ACHN (cell line): ENCODE measurements at places on chromosomes 6 and 20.

GRCh38 chr6:168115748-168116437 is 36.9 kb upstream of the FRMD1 start:
- DNase-seq: no peak

- no peak for DNase-seq
Observed at GRCh38 chr20:50514750-50515149, 4.6 kb downstream of the PTPN1 start.

DNA sequence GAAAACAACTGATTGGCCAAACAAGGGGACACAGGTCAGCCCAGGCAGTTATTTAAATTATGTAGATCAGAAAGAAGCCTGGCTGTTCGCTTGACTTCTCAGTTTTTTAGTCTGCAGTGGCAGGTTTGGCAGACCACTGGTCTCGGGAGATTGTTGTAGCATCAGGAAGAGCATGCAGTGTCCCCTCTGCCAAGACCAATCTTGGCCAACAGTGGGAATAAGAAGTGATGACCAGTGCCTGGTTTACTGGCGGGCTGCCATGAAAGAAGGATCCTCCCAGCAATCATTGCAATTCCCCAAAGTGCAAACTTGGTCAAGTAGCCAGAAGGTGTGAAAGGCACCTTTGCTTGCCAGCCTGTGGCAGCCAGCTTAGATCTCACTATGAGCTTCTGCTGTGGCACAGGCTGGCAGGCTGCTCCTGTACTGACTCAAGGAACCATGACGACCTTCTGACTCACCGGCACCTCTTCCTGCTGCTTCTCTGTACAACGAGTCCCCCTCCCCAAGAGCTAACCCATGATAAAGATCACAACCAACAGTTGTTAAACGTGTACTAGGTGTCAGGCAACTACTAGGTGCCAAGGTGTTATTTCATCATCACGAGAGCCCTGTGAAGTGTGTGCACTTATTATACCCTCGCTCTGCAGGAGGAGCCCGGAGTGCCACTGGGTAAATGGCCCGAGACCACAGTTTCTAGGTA is 76.8 kb upstream of the DUSP22 start:
- DNase-seq: peak; percentile 71

GRCh38 chr6:96032661-96033060 is 16.9 kb downstream of the FUT9 start:
- no peak for DNase-seq

DNA sequence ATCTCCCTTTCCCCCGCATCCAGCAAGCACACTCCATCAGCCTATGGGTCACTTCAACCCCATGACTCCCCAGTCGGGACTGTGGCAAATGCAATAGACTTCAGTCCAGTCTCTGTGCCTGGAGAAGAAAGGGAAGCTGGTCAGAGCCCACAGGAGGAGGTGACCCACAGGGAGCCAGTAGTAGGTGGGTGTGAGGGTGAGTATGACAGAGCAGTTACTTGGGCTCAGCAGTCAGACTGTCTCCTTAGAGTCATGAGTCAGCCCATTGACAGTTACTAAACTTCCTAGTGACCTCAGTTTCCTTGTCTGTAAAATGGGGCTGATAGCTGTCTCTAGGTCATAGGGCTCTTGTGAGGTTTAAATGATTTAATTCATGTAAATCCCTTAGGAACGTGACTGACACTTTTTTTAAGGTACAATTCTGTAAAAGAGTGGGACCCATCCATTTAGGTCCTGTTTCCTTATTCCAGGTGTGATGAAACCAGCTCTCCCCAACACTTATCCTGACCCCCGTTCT is 33.9 kb upstream of the HLA-C start:
- DNase-seq: no peak

- no peak for DNase-seq
Observed at GRCh38 chr6:55512904-55513303, 66.1 kb downstream of the HMGCLL1 start.

- no peak for DNase-seq
Observed at GRCh38 chr20:48630342-48631075, 197.3 kb downstream of the PREX1 start.

DNA sequence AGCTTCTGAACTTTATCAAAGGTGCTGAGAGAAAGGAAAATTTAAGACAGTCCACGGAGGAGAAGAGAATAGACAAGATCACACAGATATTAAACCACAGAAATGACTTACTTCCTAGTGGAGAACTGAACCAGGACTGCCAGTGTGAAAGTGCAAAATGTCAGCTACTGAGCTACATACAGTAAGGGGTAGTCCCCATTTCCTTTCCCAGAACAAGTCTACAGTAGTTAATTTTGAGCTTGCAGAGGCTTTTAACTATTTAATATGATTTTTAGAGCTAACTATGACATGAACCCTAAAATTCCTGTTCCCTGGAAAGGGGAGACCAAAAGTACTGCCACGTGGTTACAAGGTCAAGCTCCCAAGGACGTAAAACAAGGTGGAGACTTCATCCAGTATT is 45.1 kb downstream of the CEP85L start:
- DNase-seq: no peak

DNA sequence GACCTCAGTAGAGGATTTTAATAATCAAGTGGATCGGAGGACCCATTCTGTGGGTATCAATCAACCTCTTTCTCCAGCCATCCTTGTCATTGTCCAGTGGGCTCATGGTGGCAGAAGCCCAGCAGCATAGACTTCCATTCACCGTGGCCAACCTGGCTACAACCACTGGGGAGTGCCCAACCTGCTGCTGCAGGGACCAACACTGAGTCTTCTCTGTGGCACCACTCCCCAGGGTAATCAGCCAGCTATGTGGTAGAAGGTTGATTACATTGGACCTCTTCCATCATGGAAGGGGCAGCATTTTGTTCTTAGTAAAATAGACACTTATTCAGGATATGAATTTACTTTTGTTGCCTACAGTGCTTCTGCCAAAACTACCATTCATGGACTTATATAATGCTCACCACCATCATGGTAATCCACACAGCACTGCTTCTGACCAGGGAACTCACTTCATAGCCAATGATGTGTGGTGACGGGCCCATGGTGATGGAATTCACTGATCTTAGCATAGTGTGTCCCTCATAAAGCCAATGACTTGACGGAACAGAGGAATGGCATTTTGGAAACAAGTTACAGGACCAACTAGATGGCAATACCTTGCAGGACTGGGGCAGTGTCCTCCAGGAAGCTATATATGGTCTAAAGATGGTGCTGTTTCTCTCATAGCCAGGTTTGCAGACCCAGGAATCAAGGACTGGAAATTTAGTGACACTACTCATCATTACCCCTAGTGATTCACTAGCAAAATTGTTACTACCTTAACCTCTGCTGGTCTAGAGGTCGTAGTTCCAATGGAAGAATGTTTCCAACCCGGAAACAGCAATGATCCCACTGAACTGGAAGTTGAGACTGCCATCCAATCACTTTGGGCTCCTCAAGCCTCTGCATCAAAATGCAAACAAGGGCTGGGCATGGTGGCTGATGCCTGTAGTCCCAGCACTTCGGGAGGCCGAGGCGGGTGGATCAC is 7.6 kb downstream of the CD24 start:
- DNase-seq: peak; percentile 49

GRCh38 chr20:6140947-6141346 is 18.1 kb upstream of the FERMT1 start:
- DNase-seq: peak; percentile 7

DNA sequence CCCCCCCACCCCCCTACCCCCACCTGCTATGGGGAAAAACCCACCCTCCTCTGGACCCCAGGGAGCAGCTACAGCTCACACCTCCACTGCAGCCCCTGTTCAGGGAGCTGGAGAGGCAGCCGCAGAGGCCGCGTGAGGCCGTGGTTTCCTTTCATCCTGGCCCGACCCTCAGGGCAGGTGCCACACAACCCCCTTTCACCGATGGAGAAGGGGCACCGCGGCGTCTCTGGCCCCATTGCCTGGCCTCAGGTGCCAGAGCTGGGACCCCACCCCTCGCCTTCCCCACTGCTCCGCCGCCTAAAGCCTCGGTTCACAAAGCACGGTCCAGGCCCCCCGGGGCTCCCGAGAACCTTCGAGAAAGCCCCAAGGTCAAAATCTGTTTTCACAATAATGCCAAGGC is 11.8 kb upstream of the KCNQ2 start:
- no peak for DNase-seq

- DNase-seq: no peak
Observed at GRCh38 chr6:129801909-129802308, 59.2 kb downstream of the TMEM244 start.

GRCh38 chr6:160419488-160419887 is 71.3 kb downstream of the SLC22A3 start:
- no peak for DNase-seq

GRCh38 chr20:63494084-63494419 is 4.8 kb downstream of the EEF1A2 start:
- DNase-seq: no peak

DNA sequence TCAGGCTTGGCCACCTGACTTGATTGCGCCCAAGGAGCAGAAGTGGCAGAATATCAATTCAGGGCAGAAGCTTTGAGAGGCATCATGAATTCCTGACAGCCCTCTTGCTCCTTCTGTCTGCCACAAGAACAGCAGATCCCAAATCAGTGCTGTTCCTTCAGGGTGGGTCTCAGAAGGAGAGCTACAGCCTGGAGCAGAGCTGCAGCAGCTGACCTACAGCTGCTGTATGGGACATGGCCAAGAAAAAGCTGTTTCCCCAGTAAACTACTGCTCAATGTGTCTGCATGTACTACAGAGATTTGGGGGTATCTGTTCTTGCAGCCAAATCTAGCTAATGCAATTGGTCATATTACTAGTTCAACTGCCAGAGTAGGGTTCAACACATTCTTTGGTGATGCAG is 69.0 kb downstream of the SLC22A3 start:
- DNase-seq: no peak

- DNase-seq: no peak
Observed at GRCh38 chr20:59008715-59009336, 1.8 kb upstream of the CTSZ start.

GRCh38 chr20:10472871-10473270 is 37.8 kb downstream of the SLX4IP start:
- no peak for DNase-seq
